ENCODE measurements at places on chromosomes 12 and 14.

GRCh38 chr12:26157001-26157400, 32.2 kb upstream of the BHLHE41 start:
- no peak for DNase-seq

DNA sequence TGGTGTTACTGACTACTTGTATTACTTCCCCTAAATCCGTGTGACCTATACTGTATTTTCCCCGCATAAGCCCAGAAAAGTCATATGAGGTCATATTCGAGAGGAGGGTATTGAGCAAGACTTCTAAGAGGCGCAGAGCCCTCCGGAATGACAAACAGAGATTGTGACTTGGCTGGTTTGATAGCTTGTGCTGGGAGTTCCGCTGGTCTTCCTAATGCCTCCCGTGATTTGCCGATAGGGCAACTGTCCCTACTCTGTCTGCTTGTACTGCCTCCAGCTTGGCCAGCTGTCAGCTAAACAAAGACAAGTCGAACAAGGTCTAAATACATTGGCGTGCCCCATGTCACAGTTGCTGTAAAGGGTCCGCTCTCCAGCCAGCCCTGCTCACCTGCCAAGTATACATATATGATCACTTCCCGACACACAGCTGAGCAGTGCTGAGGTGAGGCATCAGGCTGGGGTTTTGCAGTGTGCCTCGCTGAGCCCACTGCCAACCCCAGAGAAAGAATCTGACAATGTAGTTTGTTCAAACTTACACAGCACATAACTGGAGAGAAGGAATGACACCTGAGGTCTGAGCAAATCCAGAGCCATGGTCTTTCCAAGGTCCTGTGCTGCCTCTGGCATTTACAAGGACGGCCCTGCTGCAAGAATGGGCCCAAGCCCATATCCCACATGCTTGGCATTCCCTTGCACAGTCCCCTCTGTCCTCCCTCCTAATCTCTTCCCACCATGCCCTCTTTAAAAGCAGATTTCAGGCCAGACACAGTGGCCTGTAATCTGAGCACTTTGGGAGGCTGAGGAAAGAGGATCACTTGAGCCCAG, 23.7 kb downstream of the LGMN start:
- DNase-seq = no peak

DNA sequence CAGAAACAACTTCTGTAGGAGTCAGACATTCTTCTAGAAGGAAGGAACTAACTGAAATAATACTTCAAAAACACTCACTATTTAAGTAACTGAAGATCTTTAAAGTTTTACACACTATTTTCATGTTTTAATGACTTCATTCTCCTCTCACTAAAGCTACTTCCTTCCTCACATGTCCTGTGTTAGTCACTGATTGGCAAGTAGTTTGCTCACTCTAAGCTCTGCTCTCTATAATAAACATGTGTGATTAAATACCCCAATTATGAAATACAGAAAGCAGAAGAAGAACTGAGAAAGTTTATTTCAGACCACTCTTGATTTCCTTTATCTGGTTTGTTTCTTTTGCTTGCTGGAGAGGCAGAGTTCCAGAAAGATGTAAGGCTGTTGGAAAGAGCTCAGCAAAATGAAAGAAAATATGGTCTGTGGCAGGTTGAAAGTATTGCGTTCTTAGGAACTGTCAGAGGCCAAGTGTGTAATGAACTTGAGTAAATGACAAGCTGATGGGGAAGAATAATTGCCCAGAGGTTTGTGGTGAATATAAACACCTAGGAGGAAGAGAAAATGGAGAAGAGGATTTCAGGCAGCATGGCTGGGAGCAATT, 522.0 kb upstream of the SEL1L start:
- no peak for DNase-seq

DNA sequence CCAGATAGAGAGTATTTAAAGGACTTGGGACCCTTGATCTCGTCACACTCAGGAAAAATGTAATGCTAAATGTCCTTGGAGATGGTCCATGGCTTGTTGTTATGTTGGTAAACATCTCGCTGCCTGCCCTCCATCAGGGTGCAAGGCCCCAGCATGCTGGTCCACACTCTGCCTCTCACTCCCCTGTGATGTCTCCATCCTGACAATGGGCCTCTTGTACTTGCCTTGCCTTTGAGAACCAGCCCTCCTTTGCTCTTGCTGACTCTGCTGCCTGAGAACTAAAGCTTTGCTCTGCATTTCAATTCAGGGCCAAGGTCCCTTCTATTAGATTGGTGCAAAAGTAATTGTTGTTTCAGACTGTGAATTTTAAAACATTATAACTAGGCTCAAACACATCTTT, 131.0 kb upstream of the LMNTD1 start:
- no peak for DNase-seq

- DNase-seq = no peak
Measured at GRCh38 chr12:19624491-19624890, 185.2 kb downstream of the AEBP2 start.

DNA sequence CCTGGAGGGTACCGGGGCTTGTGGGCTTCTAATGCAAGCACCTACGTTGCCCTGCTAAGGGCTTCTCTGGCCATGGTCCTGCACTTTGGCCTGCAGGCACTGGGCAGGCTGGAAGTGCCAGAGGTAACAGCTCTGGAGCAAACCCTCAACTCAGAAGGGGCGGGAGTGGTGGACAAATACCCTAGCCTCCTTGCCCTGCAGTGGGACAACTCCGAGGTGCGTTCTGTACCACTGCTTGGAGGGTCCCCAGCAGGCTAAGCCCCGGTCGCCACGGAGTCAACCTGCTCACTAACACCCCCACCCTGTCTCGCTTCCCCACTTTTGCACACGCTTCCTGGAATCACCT, 20.4 kb upstream of the BEGAIN start:
- no peak for DNase-seq

DNA sequence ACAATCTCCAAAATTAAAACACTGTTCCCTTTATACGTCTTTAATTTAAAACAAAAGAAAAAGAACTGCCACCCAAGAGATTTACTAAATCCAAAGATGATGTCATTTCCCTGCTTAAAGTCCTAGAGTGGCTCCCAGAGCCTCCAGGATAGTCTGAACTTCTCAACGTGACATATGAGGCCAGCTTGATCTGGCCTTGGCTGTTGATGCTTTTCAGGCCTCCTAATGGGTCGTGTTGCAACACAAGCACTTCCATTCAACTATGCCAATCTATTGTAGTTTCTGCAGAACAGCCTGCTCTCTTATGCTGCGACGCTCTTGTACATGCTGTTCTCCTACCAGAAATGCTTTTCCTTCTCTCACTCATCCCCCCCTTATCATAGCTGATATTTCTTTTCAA, 35.7 kb downstream of the LGR5 start:
- no peak for DNase-seq

GRCh38 chr14:102828151-102828550, 50.9 kb downstream of the TRAF3 start:
- no peak for DNase-seq

DNA sequence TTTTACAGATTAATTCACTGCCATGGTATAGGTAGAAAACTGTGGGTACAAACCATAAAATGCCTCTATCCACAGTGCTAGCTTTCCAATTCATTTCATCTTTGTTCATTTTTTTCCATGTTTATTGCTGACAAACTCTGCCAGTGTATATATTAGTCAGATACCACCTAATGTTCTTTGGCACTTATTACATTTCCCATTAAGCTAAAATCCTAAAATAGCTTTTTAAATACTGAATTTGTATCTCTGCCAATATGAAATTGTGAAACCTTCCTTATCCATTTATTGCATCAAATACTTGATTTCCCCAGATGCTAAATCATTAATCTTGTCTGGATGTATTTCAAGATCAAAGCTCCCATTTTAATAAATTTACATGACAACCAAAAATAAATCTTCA, 150.1 kb upstream of the FSCB start:
- no peak for DNase-seq

DNA sequence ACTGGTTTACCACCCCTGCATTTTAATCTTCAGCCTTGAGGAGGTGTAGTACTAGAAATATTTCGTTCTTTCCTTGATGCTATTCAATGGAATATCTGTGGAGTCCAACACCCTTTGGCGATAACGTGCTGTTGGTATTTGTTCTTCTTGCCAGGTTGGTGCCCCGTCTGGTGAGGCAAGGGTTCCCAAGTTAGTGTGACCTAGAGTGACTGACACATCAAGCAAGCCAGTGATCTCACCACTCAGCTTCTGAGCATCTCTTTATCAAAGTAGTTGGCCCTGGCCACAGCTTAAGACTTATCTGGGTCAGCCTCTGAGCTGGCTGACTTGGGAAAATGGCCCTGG, 60.2 kb downstream of the PLXNC1 start:
- DNase-seq = peak; percentile 5

DNA sequence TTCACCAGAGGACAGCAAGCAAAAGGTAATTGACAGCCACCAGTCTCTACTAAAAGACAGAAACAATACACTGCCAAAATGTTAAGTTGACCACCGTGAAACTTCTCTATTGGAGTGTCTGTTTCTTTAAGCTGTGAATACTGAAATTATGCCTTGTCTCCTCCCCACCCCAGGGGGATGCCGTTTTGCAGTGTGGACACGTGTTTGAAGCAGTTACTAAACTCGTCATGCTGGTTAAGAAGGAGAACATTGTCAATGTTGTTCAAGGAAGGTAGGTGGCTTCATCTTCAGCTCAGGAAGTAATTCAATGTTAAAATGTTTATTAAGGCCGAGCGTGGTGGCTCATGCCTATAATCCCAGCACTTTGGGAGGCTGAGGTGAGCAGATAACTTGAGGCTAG, 32.8 kb downstream of the KCTD10 start:
- no peak for DNase-seq

DNA sequence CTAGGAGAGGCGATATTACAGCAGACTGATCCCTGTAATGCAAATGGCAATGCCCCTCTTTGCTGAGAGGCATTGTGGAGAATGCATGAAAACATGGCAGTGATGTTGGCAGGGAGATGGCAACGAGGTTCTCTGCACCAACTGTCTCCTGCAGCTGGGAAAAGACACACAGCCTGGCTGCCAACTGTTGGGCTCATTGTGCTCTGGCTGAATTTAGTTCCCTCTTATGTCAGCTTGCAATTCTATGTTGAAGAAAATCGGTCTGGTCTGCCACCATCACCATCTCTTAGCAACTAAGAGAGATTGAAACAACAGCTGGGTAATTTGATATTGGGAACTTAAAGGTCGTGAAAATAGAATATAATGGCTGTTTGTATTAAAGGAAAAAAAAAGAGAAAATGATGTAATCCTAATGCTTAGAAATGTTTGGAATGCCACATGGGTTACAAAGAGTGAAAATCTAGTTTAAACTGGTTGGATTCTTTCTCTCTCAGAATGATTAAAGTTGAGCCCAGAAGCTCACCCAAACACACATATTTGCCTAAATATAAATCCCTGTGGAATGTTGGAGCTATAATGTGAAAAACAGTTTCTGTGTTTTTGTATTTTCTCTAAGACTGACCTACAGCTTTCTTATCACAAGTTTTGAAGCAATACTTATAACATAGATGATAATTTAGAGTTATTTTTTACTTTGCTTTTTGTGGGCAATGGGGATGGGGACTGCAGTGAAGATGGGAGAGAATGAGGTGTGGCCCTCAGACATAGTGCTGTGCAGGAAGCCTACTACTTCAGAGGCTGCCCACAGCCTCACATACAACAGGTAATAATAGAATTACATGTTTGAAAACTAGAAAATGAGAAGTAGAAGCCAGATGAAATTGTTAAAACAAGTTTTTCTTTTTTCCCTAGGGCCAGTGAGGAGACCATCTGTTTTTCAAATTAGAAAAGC, 143.7 kb downstream of the AKAP6 start:
- DNase-seq = no peak

GRCh38 chr14:33511851-33512640, 438.8 kb downstream of the EGLN3 start:
- DNase-seq = no peak

DNA sequence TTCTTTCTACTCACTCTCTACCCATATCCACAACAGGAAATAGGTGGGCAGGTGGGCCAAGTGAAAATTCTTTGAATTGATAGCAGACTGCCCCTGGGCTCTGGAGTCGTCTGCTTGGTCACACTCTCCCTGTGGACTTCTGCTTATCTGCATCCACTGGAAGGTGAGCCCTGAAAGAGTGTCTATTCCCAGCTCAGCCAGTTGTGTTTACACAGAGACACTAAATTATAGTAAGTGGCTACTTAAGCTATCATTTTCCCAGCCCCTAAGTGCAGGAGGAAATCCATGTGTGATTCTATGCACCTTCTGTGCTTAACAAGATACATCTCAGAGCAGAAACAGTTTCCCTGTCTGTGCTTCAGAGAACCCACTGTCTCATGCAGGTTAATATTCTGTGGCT, 338.4 kb downstream of the FUT8 start:
- no peak for DNase-seq

GRCh38 chr14:104551851-104552737, 27.5 kb upstream of the C14orf180 start:
- DNase-seq = no peak

DNA sequence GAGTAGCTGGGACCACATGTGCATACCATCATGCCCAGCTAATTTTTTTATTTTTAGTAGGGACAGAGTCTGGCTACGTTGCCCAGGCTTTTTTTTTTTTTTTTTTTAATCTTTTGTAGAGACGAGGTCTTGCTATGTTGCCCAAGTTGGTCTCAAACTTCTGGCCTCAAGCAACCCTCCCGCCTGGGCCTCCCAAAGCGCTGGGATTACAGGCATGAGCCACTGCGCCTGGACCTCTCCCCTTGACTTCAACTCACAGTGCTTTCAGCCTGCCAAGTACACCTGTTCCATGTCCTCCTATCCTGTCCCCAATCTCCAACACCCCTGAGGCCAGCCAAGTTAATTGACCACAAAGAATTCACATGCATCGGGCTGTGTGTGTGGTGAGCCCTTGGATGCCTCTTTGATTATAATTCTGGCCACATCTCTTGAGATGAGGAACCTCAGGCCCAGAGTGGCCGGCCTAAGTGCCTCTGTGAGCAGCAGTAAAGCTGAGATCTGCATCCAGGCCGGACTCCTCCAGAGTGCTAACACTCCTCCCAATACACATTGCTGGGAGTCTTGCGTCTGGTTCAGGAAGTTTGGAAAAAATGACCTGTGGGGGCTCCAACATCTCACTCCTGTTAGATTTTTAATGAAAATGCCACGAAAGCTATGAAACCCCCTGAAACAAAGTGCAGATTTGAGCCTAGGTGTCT, 6.8 kb downstream of the RAB35 start:
- DNase-seq = no peak

- DNase-seq = no peak
Measured at GRCh38 chr12:18139989-18140596, 50.1 kb upstream of the RERGL start.

GRCh38 chr14:34628681-34629135, 1.2 kb downstream of the SNX6 start:
- no peak for DNase-seq

DNA sequence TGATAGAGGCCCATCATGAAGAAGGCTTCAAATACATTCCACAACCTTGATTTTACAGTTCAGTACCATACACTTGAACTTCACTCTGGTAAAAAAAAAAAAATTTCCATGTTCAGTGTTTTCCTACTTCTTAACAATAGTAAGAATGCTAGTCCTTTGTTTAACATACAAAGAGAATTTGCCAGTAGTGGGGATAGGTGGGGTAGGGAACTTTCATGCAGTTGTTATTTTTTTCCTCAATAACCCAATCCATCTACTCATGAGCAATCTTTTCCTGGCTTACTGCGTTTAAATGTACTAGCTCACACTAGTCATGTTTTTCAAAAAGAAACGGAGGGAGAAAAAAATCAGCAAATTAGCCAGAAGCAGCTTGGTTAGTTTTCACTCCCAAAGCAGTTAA, 206.1 kb downstream of the PRKD1 start:
- no peak for DNase-seq

GRCh38 chr12:49863946-49864797, 21.3 kb upstream of the BCDIN3D start:
- no peak for DNase-seq

- DNase-seq = no peak
Measured at GRCh38 chr14:33567023-33567728, 383.7 kb downstream of the EGLN3 start.

GRCh38 chr14:81537193-81537592, 3.5 kb upstream of the SEL1L start:
- no peak for DNase-seq
